ENCODE measurements at places on chromosomes 12 and 14. TPM values are rescaled to one million over a fixed set of nuclear protein-coding genes. Genes with fewer than 3 reads are reported as not detected.

Gene SMAGP
- 5.8 TPM for total RNA-seq

GRCh38 chr12:5456906-5457305 lies 25.0 kb downstream of the NTF3 start:
- peak overlapping the region; percentile 44 for H3K27ac ChIP-seq
- H3K4me3 ChIP-seq, result no peak overlapping the region
- DNase-seq, result no peak
- no peaks in the 10 kb centered on the region for H3K36me3 ChIP-seq
- H3K27me3 ChIP-seq, result no peaks in the 10 kb centered on the region
- no peaks in the 10 kb centered on the region for H3K4me1 ChIP-seq

DNA sequence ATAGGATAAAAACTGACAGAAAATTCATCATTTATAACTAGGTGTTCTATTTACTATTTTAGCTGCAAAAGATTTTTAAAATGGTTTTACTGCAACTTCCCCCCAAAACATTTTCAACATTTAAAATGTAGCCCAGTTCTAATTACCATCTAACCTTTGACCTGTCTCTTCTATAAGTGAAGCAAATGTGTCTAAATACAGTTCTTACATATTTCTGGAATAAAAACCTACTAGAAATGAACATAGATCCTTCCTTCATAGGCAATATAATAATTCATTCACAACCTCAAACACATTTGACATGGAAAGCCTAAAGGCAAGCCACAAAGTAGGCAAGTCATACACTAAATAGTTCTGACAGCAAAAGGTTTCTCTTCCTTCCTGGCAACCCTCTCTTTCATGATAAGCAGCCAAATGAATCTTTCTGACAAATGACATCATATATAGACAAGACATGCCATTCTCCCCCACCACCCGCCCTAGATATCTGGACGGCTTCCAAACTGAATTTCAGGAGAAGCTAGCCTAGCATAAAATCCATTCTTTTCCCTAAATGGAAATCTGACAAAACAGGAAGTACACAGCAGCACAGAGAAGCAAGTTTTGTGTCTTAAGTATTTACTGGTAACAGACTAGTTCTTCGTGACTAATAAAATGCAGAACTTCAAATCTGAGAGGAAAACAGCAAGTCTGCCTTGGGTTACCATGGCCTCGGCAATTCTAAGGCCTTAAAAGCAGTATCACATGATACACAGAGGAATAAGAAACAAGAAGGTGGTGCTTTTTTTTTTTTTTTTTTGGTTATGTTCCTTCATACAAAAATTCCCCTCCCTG lies 17.2 kb upstream of the ARID4A start:
- DNase-seq, result no peak
- peak overlapping the region; percentile 65 for H3K27ac ChIP-seq
- H3K27me3 ChIP-seq, result no peaks in the 10 kb centered on the region
- no peaks in the 10 kb centered on the region for H3K36me3 ChIP-seq

- H3K4me3 ChIP-seq, result peak overlapping the region; percentile 82
- no peaks in the 10 kb centered on the region for H3K4me1 ChIP-seq
- peak; percentile 18 for DNase-seq
- no peaks in the 10 kb centered on the region for H3K27me3 ChIP-seq
- H3K27ac ChIP-seq, result peak overlapping the region; percentile 80
These were observed 629 bp downstream of the PRDM4 start for GRCh38 chr12:107760207-107760808.

- DNase-seq, result no peak
- H3K27me3 ChIP-seq, result no peaks in the 10 kb centered on the region
- peak overlapping the region; percentile 97 for H3K27ac ChIP-seq
- no peaks in the 10 kb centered on the region for H3K36me3 ChIP-seq
These were observed 7.1 kb downstream of the MAP3K12 start for GRCh38 chr12:53492188-53492587.

DNA sequence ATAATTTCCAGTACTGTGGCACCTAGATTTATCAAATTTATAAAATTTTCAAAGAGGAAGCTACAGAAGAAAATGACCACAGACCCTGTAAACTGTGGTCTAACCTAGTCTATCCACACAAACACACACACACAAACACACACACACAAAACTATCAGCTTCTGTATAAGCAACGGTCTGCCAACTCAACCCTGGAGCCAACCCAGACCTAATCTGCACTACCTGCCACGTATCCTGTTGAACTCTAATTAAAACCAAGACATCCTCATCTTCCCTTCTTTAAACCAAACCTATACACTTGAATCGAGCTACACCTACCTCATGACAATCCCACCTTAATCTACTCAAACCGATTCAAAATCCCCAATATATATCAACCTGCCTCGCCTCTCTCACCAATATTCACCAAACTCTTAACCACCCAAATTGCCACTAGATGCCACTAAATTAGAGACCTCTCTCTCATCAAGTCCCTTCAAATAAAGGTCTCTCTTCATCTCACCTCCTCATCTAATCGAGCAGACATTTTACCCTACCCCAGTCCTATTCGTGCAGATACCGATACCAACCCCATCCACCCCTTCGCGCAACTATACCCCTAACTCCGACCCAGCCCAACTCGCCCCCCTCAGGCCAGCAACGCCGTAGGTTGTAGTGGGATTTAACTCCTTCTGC lies 808 bp downstream of the ACIN1 start:
- no peaks in the 10 kb centered on the region for H3K36me3 ChIP-seq
- no peak for DNase-seq
- peak overlapping the region; percentile 96 for H3K27ac ChIP-seq
- H3K27me3 ChIP-seq, result no peaks in the 10 kb centered on the region
- no peaks in the 10 kb centered on the region for H3K4me1 ChIP-seq

GRCh38 chr14:94977016-94977415 lies 180.3 kb downstream of the DICER1 start:
- DNase-seq, result peak; percentile 60
- H3K27me3 ChIP-seq, result no peaks in the 10 kb centered on the region
- no peak overlapping the region for H3K27ac ChIP-seq
- no peaks in the 10 kb centered on the region for H3K36me3 ChIP-seq

DNA sequence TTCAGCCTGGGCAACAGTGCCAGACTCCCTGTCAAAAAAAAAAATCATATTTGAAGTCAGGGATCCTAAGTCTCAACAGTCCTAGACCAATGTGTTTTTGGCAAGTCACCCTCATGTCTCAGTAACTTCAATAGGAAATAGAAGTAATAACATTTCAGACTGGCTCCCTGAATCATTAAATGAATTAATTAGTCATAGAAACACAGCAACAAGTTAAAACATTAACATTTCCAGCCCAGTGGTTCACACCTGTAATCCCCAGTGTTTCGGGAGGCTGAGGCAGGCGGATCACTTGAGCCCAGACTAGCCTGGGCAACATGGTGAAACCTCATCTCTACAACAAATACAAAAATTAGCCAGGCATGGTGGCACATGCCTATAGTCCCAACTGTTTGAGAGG lies 125.2 kb downstream of the GTF2A1 start:
- no peaks in the 10 kb centered on the region for H3K27me3 ChIP-seq
- H3K27ac ChIP-seq, result no peak overlapping the region
- no peaks in the 10 kb centered on the region for H3K36me3 ChIP-seq
- no peak for DNase-seq
- no peaks in the 10 kb centered on the region for H3K4me1 ChIP-seq
